ENCODE measurements at places on chromosomes 11 and 22.

GRCh38 chr11:107501713-107502112, 44.1 kb upstream of the CWF19L2 start:
- no peak for DNase-seq

- DNase-seq = no peak
Measured at GRCh38 chr11:76671237-76671592, 668 bp upstream of the LRRC32 start.

GRCh38 chr11:94795476-94796189, 27.5 kb downstream of the AMOTL1 start:
- DNase-seq = no peak

GRCh38 chr22:38505541-38506117, 482 bp downstream of the DDX17 start:
- peak; percentile 31 for DNase-seq

DNA sequence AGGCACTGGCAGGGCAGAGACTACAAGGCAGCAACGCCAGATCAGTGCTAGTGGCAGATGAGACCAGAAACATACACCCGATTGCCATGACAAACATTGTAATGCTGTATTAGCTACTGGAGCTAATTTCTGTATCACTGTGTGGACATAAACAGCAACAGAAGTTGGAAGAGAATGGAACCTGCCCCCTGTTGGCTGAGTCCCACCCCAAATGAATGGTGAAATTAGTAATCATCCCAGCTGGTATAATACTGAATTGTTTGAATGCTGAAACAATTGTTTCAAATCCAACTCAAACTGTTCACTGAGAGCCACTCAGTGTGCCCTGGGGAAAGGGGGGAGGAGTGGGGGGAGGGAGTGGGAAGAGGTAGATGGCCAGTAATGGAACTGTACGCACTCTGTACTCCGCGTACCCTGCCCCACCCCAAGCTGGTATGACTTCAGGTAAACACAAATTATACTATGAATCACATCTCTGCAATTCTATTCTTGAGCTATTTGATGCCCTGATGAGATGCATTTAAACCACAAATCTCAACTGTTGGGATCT, 11.2 kb upstream of the BIRC3 start:
- DNase-seq = no peak

GRCh38 chr22:26139310-26139709, 30.0 kb upstream of the SEZ6L start:
- no peak for DNase-seq

DNA sequence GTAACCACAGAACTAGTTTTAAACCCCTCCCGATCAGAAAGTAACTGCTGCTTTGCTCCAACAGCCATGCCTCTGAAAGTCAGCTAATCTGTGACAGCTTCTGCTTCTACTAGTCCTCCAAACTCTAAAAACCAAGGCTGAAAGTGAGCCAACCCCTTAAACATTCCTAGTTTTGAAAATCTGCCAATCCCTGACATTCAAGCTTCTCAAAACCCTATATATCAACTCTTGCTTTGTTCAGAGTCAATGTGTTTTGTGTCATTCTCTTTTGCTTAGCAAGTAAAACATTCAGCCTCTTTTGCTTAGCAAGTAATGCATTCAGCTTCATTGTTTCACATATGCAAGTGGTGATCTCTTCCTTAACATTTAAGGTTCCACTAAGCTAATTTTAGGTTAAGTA, 56.9 kb downstream of the ATG16L2 start:
- no peak for DNase-seq

DNA sequence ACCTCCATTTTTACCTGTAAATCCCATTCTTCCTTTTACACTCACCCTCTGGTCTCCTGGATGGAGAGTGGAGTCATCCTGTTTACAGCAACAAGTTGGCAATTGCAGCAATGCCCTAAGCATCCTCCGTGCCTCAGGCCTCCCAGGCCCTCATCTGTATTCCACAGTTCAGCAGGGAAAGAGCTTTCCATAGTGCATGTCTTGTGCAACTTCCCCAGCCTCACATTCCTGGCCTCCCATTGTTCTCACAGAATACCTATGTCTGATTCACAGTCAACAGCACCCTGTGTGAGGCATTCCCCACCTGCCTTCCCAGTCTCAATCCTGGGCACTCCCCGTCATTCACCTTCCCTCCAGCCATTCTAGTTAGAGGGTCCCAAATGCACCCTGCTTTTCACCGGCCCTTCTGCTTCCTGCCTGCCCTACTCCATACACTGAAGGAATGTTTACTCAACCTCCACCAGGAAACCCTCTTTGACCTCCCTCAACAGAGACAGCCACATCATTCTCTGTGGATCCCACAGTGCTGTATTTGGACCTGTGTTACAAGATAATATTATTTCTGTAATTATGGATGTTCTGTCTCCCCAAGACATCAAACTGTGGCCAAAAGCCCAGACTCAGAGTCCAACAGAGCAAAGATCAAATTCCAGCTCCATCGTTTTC, 405.7 kb downstream of the BUD13 start:
- no peak for DNase-seq

DNA sequence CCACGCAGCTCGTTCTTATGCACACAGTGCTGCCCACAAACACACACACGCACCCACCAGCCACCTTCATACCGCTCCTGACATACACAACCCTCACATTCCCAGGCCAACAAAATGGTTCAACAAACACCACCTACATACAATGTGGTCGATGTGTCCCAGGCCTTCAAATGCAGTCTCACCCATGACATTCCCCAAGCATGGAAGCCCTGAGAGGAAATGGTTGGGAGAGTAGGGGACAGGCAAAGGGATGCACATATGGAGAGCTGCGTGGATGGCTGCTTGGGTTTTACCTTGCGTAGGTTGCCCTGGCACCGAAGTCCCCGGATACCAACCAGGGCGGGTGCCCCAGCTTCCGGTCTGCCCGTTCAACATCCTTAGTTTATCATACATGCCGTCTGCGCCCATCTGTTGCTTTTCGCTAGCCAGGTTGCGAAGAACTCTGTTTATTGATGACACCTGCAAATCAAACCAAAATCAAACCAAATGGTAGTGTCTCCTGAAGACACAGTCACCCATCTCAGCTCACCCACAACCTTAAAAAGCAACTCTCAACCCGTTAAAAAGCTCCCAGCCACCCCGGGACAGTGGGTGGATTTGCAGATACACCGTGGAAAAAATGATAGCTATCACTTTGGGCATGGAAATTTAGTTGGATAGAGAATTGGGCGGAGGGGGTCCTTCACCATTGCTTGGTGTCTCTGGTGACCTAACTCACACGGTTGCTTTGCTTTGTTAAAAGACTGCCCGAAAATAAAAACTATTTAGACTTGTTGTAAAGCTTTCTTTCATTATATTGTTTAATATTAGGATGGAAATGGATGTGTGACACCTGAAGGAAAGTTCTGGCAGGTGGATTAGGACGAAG, 10.5 kb downstream of the PAX6 start:
- no peak for DNase-seq

- DNase-seq = no peak
Measured at GRCh38 chr22:17706947-17707346, 67.3 kb downstream of the BID start.

DNA sequence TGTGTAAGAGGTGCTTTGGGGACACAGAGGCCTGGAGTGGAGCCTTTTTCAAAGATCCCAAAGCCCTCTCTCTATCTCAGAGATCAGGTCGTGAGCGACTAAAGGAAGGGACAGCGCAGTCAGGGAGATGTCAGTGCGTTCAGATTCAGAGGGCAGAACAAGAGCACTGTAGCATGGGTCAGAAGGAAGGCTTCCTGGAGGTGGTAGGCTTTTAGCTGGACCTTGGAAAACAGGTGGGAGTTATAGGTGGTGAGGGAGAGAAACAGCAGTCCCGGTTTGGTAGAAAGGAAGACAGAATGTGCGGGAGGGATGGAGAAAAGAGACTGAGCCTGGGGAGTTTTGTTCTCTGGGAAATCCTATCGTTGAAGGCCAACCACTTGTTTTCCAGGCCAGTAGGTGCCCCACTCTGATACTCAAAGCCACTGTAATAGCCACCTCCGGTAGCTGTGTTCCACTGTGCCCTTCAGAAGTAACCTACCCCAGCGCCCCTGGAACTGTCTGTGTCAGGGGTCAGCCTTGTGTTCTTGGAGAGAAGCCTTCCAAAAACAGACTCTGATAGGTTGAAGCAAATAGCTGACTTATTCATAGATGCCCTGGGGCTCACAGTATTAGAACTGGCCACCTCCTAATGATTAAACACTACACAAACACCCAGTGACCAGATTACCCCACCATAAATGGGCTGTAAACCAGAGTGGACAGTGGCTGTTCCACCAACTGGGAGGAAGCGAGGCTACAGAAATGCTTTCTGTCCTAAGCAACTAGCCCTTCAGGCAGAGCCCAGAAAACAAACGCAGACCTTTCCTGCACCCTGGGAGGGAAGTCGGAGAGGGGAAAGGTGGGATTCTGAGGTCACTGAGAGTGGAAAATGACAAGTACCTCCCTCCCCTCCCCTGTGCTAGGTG, 157.7 kb downstream of the DBX1 start:
- DNase-seq = no peak

GRCh38 chr11:1439341-1439740, 47.2 kb downstream of the MOB2 start:
- DNase-seq = no peak

DNA sequence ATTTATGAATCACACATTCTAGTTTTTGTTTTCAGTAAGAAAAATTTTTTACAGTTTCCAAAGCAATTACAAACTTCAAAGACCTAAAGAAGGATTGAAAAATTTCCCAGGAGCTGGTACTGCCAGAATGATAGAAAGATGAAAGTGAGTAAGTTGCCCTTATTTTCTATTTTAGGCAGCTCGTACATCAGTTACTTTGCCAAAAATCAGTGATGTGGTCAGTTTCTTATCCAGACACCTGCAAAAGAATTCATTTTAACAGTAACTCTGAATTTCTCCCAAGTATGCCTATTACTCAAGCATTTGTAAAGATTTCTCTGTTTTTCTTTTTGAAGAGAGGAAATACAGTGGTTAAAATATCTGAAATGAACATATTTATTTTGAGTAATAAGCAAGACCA, 976.3 kb upstream of the RAG2 start:
- DNase-seq = no peak

GRCh38 chr11:108591893-108592292, 1.7 kb downstream of the EXPH5 start:
- no peak for DNase-seq

- DNase-seq = no peak
Measured at GRCh38 chr11:2555891-2556290, 111.1 kb downstream of the KCNQ1 start.

DNA sequence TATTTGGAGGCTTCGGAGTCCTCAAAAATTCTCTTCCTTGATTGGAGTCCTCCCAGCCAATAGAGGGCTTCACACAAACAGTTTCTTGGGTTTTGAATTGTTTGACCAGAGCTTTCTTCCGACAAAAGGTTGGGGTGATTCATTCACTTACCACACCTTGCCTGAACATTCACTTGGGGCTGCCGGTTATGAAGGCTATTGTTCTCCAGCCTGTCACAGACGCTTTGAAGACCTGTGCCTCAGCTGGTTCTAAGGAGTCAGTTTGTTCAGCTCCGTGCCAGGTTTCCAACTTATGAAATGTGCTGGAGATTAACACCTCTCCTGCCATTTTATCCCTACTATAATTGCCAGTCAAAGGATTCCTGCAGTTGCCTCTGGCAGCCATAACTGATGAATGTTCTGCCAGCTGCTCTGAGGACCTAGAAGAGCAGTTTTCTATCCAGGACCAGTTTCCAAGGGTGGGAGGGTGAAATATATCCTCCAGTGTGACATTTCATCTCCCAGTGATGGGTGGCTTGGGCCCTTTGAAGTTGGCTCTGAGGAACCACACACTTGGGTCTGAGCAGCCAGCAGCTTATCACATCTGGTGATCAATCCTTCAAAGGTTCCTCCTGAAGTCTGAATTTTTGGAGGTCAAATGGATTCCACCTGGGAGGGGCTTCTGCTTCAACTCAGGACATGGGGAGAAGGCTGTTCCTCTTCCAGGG, 31.4 kb downstream of the LIMK2 start:
- DNase-seq = no peak

GRCh38 chr11:118640332-118641154, 33.1 kb downstream of the PHLDB1 start:
- DNase-seq = no peak

GRCh38 chr22:25853078-25853477, 111.1 kb downstream of the MYO18B start:
- DNase-seq = no peak

- DNase-seq = no peak
Measured at GRCh38 chr11:36565031-36565610, 2.7 kb upstream of the RAG1 start.

DNA sequence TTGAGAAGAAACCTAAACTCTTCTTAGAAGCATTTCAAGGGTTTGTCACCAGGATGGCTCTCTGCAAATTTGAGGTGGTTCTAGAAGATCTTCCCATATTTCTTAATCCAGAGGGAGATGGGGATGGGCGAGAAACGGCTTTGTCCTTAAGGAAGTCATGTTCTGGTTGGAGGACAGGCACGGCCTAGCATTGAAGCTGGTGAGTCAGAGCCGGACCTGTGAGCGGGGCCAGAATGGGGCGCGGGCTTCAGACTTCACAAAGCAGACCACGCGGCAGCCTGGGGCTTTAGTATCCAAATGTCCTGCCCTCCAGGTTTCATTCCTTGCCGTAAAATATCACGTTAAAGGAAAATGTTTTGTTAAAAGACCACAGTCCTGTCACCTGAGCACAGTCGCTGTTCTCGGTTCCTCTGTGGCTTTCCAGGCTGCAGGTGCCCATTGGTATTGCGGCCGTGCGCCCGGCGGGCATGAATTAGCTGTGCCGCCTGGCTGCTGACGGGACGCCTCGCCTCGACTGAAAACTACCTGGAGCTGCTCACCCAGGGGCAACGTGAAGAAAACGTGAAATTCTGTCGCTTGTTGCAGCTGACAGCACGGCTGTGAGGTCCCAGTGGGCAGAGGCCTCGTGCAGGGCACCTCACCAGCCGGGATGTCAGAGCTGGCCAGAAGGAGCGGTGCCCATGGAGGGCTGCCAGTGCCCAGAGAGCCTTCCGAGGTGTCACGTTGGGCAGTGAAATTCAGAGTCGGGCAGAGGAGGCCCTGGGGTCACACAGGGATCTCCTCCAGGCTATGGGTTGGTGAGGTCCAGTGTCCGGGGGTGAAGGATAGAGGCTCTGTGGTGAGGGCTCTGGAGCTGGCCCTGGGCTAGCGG, 59.0 kb downstream of the LRP5 start:
- DNase-seq = no peak

DNA sequence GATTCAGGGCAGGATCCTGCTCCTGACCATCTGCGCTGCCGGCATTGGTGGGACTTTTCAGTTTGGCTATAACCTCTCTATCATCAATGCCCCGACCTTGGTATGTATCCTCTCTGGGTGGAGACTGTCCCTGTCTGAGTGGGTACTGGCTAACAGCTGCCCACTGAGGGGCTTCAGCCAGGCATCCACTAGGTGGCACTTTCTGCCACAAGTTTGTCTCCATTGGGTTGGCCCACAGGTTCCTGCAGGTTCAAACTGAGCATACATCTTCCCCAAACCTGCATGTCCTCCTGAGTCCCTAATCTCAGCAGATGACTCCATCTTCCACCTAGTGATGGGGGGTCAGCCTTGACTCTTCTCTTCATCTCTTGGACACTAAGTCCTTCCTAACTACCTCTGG, 4.4 kb downstream of the SLC2A11 start:
- no peak for DNase-seq
